ENCODE measurements at places on chromosomes 4 and X.

DNA sequence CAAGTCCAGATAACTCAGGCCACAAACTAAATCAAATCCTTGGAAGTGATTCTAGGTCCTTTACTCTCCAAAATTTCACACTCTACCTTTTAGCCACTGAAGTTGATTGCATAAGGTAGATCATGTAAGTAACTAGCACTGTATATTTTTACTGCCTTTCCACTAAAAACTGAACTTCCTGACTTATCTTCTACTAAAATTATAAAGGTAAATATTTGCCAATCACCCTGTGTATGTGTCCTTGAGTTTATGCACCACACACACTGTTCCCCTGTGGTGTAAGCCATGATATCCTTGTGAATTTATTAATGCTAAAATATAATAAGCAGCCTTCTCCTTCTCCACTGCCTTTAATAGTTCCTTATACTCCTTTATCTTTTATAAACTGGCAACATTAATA lies 25.6 kb downstream of the RPS6KA6 start:
- DNase-seq, result no peak

GRCh38 chrX:102866981-102867656 lies 70.0 kb upstream of the RAB40AL start:
- no peak for DNase-seq

DNA sequence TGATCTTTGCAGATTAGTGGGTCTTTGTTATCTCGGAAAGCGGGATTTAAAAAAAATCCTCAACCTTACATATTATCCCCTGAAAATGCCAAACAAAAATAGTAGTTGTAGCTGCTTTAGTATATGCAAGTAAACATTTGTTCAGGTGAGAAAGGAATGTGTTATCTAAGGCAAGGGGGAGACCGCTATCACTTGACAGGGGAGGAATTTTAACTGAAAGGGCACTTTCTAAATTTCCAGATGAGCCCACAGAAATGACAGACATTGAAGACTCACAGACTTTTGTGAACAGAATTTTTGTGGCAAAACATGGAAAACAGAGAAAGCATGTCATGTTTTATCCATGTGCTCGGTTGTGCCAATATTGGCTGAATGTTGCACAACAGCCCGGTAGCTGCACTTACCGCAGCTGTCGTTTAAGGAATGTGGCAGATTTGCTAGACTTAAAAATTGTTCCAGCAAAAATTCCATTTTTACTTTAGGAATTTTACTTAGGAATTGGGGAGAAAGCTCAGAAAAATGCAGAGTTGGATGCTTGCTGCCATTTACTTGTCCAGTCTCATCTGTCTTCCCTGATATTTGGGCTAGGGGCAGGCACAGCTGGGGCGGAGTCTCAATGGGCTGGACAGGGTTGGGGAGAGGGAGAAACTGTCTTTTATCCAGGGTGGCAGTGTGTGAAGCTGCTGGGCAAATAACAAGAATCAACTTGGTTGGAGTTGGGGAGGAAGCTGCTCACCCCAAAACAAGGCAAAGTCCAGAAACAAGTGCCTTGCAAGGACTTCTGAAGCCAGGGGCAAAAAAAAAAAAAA lies 94.6 kb upstream of the RPS6KA3 start:
- peak; percentile 55 for DNase-seq

GRCh38 chr4:172393220-172393619 lies 580.0 kb downstream of the GALNTL6 start:
- DNase-seq, result no peak

GRCh38 chr4:80507507-80507906 lies 172.0 kb downstream of the CFAP299 start:
- DNase-seq, result no peak

DNA sequence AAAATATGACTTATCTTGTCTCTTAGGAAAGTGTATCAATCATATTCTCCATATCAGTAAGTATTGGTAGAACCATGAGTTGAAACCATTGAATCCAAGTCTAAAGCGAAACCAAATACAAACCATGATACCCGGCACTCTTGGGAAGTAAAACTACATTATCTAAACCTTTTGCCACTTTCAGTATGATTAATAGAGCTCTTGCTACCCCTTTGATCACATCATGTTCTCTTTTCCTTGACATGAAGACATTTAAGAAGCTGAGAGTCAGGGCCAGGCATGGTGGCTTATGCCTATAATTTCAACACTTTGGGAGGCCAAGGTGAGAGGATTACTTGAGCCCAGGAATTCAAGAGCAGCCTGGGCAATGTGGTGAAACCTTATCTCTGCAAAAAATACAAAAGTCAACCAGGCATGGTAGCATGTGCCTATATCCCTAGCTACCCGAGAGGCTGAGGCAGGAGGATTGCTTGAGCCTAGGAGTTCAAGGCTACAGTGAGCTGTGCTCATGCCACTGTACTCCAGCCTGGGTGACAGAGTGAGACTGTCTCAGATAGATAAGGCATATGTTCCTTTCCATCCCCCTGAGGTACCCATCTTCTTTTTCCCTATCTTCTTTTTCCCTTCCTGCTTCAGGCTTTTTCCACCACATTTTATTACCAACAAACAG lies 45.4 kb downstream of the CEP135 start:
- no peak for DNase-seq

- peak; percentile 27 for DNase-seq
These were observed 13.6 kb downstream of the EXOC1 start for GRCh38 chr4:55866973-55867574.

- DNase-seq, result peak; percentile 43
These were observed 2.8 kb downstream of the AWAT2 start for GRCh38 chrX:70046978-70047377.
